Hypothalamus (tissue), 51 donors: ENCODE measurements at places on chromosomes 2 and 18.

GRCh38 chr2:74183878-74184277 is 5.2 kb upstream of the MOB1A start:
- no peak for DNase-seq

DNA sequence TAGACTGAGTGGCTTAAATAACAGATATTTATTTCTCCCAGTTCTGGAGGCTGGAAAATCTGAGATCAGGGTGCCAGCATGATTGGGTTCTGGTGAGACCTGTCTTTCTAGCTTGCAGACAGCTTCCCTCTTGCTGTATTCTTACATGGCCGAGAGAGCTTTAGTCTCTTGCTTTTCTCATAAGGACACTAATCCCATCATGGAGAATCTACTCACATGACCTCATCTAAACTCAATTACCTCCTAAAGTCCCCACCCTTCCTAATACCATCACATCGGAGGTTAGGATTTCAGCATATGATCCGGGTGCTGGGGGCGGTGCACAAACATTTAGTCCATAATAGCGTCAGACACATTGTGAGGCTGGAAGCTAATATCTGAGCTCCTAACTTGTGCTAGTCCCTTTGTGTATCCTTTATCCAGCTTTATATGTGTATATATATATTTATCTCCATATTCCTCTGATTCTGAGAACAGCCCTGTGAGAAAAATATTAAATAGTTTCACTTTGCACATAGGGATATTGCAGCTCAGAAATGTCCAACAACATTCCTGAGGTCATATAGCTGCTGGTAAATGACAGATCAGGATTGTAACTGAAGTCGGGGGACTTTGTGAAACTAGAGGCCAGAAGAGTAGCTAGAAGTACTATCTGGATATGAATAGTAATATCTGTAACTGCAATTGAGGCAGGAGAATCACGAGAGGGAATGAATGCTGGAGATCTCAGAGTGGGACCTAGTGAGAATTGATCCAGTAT is 28.9 kb downstream of the MARCHF4 start:
- no peak for DNase-seq

GRCh38 chr18:73047688-73048087 is 179.9 kb upstream of the NETO1 start:
- DNase-seq, result no peak

DNA sequence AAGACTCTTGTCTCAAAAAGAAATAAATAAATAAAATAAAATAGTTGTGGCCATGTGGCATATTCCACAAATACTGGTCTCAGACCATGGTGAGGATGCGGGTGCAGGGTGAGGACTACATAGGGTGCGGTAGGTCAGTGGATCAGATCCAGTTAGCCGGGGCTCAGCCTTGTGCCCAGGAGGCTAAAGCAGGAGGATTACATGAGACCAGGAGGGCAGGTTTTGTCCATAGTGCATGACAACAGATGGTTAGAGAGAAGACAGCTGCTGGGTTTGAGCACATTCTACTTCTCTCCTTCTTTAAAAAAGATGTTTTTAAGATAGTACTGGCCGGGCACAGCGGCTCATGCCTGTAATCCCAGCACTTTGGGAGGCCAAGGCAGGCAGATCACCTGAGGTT is 12.8 kb upstream of the PSD4 start:
- no peak for DNase-seq

DNA sequence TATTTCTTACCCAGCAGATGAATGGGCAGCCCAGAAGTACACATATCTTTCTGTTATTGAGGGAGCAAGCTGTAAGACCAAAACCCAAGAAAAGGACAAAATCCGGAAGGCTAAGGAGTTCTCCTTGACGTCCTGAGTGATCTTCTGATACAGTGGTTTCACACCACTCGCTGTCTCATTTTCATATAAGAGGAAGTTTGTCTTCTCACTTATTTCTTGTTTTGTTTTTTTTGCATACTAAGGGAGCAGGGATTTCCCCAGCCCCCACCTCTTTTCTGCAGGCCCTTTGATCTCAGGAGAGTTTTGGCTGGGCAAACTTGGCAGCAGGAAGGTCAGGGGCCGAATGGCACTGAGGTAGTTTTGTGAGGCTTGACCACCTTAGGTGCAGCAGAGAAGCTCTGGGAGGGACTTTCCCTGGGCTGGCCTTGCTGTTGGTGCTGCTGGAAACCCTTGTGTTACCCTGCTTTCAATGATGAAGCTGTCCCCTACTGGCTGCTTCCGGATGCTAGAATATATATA is 13.3 kb downstream of the CHRNA1 start:
- DNase-seq, result no peak

DNA sequence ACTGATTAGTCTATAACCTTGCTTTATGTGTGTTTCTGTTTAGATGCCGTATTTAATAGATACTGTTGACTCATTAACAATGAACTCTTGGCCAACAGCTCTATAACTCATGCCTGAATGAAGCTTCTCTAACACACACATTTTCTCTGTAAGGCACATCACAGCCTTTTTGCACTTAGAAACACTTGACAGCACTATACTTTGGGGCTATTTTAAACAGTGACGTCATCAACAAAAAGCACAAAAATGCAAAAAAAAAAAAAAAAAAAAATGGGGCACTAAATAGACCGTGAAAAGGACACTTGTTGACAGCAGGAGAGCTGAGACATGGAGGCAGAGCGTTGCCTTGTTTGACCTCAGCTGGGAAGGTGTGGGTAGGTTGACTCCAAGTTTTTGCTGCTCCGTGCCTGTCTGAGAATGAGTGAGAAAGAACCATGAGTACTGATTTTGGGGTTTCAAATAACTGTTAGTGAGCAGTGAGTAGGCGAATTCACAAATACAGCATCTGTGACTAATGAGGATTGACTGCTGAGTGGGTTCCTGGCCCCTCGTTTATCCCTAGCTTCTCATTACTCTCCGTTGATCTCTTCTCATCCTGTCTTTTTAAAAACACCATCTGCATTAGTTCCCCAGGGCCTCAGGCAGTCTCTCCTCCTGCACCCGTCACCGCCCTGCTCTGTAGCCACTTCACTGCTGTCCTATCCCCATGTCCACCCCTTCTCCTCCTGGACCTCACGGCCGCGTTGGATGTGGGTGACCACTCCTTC is 24.4 kb downstream of the SPP2 start:
- no peak for DNase-seq

- no peak for DNase-seq
Observed at GRCh38 chr18:3265564-3266033, 3.7 kb downstream of the MYL12B start.
